ENCODE measurements at places on chromosomes 11 and 22.

GRCh38 chr11:59223611-59224010 lies 10.9 kb upstream of the MPEG1 start:
- H3K27me3 ChIP-seq, result no peaks in the 10 kb centered on the region
- no peak overlapping the region for H3K4me3 ChIP-seq
- no peak overlapping the region for H3K27ac ChIP-seq
- DNase-seq, result no peak
- no peaks in the 10 kb centered on the region for H3K36me3 ChIP-seq

DNA sequence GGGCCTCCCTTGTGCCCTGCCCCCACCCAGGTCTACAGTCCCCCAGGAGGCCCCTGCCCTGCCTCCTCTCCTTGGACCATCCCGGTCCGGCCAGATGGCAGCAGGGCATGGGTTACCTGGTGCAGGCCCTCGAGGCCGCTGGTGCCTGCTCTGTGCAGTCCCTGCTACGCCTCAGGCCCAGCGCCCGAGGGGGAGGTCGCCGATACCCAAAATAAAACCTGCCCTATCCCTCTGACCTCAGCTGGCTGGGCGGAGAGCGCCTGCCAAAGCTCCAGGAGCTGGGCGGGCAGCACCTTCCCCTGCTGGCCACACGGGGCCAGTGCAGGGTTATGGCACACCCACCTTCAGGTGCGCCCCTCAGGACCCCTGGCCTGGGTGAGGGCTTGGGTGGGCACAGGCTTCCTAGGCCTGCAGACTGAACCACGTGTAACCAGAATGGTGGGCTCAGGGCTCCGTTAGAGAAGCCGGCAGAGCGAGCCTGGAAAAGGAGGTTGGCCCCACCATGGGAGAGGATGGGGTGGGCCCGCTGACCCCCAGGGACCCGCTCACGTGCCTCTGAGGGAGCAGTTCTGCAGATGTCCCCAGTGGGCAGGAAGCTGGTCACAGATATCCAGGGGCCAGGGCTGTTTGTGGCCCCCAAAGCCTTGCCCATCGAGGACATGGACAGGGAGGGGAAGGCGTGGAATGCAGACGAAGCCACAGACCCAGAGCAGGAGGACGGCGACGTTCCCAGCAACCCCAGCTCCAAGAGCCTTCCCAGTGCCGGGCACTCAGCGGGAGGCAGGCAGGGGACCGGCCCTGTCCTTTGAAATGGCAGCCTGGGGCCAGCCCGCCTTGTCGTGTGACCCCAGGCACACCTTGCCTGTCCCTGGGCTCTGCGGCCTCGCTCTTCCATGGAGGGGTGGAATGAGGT lies 1.7 kb upstream of the TNNT3 start:
- no peak overlapping the region for H3K4me3 ChIP-seq
- no peaks in the 10 kb centered on the region for H3K27me3 ChIP-seq
- H3K27ac ChIP-seq, result no peak overlapping the region
- H3K36me3 ChIP-seq, result no peaks in the 10 kb centered on the region

- H3K36me3 ChIP-seq, result peaks cover 68% of the 10 kb centered on the region
- H3K4me3 ChIP-seq, result no peak overlapping the region
- DNase-seq, result no peak
Measured at GRCh38 chr11:61850687-61851086, 22.6 kb downstream of the FADS2 start.

DNA sequence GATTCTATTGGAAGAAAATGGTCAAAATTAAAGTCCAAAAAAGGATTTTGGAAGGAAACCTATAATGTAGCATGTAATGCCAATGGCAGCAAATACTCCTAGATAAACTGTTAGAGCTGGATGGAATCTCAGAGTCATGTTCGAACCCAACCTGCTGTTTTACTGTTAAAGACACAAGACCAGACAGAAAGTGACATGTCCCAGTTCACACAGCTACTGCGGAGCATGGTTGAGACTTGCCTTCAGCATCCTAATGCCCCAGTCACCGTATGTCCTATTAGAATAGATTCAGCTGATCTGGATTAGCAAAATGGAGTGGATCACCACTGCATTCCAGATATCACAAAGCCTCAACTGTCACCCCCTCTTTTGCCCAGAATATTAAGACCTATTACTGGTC lies 14.9 kb downstream of the PISD start:
- no peak overlapping the region for H3K27ac ChIP-seq
- H3K36me3 ChIP-seq, result peaks cover 61% of the 10 kb centered on the region
- H3K27me3 ChIP-seq, result no peaks in the 10 kb centered on the region
- H3K4me1 ChIP-seq, result no peaks in the 10 kb centered on the region
- no peak overlapping the region for H3K4me3 ChIP-seq

- no peaks in the 10 kb centered on the region for H3K4me1 ChIP-seq
- H3K36me3 ChIP-seq, result no peaks in the 10 kb centered on the region
- no peak overlapping the region for H3K27ac ChIP-seq
- no peak overlapping the region for H3K4me3 ChIP-seq
- no peak for DNase-seq
Measured at GRCh38 chr11:31822927-31823643, 12.0 kb upstream of the PAX6 start.
